ENCODE measurements at places on chromosomes 16 and 17.

DNA sequence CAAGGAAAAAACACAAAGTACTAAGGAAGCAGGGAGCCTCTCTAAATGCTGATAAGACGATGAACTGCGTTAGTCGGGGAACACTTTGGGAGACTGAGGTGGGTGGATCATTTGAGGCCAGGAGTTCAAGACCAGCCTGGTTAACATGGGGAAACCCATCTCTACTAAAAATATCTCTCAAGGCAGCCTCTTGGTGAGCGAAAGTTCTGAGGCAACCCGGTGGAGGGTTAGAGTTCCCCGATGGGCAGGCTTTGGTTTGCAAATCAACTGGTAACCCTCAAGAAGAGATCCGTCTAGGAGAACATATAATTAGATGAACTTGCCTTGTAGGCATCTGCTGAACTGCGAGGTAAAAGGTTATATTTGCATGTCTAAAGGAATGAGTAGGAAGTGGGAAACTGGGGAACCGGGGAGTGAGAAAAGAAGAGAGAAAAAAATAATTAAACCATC is 44.6 kb downstream of the WSB1 start:
- DNase-seq: no peak

- no peak for DNase-seq
Observed at GRCh38 chr17:75604034-75604695, 16.6 kb downstream of the MYO15B start.

DNA sequence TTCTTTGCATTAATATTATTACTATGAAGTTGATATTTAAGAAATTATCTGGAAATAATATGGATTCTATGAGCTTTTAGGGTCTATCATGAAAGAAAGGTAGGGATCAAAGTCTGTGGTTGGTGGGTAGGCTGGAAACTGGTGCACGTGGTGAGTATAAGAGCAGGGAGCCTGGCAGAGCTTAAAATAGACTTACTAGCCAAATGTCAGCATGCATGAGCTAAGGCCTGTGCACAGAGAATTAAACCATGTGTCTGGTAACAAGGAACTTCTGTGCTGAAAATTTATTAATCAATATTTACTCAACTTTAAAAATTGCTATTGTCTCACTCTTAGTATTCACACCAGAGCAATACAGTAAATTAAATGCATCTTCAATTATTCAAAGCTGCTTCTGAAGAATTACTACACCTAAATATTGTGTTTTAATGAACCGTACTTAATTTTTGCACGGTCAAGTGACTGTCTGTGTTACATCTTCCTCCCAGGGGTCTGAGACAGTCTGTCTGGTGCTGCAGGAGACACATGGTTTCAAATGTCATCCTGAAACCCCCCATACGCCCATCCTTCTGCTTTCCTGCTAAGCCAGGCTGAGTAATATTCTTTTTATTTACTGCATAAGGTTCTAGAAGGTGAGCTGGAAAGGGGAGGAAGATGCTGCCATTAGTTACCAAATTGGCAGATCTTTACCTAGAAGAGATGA is 161.0 kb upstream of the NLRP1 start:
- DNase-seq: no peak

DNA sequence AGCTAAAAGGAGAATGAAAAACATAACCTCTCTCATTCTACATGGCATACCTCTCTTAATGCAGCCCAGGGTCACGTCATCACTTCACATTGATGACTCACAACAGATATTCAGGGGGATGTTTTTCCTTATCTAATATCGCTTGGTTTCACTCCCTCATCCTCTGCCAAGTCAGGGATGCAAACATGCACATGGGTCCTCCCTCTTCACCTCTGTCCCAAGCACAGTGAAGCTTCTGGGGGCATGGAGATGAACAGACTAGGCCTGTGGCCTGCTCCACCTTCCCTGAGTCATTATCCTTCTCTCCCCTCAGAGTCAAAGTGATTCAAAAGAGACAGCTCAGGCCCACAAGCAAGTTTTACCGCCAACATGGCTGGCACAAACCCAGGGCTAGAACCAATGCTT is 2.3 kb upstream of the MT2A start:
- no peak for DNase-seq
